ENCODE measurements at places on chromosomes 12 and 14.

DNA sequence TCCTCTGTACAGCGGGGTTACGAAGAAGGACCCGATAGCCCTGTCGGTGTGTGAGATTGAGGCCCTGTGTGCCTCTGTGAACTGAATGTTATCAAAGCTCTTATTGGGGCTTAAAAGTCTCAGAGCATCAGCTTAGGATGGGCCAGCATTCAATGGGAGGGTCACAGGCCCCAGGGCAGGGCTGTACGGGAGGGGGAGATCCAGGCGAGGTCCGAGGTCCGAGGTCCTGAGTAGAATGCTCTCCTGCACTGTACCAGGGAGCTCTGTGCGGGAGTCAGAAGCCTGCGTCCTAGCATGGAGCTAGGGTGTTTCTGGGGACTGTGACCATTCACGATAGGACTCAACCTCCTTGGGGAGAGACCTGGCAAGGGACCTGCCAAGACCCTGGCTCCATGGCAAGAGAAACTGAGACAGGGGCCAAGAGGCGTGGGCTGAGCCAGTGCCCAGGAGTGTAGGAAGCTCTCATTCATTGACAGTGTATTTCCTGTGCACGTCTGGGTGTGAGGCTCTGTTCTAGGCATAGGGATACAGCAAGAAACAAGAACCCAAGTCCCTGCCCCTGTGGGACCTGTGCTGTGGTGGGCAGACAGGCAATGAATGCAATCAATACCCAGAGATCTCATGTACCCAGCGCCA, 12.0 kb upstream of the FAM181A start:
- DNase-seq, result no peak

DNA sequence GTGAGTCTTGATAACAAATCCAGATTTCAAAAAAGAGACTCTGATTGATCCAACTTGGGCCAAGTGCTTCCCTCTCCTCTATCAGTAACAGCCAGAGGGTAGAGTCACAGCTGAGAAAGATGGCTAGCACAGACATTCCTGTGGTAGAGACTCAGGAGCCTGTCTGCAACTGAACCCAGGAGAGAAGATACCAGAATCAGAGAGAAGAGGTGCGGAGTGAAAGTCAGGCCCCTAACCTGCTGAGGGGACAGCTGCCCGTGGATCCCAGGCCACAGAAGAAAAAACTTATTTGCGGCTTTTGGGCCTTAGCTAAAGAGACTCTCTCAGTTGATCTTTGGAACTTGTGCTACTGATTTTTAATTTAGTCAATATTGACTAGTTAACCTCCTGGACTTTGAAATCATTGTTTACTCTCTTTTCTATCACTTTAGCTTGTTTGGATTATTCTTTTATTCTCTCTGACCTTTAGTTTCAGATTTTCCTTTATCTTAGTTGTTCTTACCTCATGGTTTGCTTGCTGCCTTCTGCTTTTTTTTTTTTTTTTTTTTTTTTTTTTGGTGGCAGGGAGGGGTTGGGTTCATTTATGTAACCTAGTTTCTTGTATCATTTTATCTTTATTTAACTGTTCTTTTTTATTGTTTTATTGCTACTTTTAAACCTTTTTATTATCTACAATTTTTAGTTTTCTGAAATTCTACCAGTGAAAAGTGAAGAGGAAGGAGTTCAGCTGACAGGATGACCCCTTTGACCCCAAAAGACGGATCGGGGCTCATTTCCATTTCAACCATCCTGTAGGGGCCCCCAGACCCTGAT, 154.9 kb upstream of the KRR1 start:
- no peak for DNase-seq

DNA sequence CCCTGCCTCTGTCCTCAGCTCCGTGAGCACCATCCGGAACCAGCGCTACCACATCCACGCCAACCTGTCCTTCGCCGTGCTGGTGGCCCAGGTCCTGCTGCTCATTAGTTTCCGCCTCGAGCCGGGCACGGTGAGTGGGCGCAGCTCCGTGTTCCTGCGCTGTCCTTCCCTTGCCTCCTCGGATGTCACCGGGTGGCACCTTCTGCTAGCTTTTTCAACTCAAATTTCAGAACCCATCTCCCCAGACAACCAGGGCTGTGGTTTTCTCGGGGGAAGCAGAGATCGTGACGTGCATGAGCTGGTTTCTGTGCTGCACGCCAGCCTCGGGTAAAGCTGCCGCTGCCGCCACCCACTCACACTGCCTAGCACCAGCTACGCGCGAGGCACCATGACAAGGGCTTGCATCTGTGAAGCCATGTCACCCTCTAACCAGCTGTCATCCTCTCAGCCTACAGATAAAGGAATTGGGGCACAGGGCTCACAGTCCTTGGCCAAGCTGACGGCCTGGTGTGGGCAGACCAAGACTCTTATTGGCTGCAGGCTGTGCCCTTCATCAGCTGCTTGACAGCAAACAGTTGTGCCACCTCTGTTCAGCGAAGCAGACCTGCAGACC, 152.1 kb downstream of the ADGRD1 start:
- no peak for DNase-seq

DNA sequence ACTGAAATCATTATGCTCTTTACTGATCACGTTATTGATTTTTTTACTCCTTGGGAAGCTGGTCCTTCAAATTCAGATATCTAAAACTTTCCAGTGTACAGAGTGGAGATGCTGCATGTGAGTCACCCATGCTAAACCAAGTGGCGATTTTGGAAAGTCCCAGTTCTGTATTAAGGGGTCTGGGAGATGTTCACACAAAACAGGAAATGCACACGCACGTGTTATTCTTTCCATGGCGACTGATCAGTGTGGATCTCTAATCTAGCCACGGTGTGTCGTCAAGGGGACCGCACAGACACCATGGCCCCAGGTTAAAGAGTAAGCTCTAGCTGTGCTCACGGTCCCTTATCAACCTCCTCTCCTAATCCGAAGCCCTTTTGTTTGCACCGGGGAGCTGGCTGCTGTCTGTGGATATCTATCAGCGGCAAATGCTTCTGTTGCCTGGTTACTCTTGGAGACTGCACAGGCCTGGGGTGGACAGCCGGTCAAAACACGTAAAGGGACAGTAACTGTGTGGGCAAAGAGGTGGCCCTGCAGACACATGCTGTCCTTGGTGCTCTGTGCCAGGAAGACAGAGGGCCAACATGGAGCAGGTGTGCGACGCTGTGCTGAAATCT, 96.6 kb downstream of the RIMBP2 start:
- no peak for DNase-seq

DNA sequence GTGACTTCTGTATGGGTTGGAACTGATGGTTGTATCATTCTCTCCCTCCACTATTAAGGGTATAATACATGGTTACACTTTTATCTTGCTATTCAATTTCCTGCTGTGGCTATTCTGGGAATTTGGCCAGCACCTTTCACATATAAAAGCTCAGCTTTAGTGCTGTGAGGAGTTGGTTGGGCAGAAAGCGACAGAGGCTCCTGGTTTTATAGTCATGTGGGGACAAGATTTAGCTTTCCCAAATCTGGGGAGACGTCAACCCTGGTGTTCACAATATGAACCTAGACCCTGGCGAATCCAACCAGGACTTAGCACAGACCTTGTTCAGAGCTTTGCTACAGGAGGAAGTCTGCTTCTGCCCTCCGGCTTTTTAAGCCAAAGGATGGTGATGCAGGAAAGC, 36.5 kb downstream of the FOS start:
- DNase-seq, result no peak

DNA sequence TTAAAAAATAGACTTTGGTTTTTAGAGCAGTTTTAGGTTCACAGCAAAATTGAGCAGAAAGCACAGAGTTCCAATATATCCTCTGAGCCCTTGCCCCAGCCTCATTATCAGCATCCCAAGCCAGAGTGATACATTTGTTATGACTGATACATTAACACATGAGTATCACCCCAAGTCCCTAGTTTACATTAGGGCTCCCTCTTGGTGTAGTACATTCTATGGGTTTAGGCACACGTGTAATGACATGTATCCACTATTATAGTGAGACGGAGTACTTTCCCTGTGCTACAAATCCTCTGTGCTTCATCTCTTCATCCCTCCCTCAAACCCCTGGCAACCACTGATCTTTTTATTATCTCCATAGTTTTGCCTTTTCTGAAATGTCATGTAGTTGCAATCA, 22.5 kb upstream of the GSG1 start:
- no peak for DNase-seq

DNA sequence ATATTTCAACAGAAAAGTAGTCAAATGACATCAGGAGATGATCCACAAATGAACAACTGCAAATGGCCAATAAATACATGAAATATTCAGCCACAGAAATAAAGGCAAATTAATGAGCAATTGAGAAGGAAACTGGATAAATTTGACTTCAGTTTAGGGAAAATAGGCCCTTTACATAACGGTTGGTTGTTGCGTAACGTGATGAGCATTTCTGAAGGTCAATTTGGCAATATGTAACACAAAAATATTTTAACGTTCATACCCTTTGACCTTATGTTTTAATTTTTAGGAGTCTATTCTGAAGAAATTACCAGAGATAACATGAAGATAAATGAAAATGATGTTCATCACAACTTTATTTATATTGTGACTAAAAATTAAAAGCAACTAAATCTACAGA, 14.7 kb upstream of the MSRB3 start:
- no peak for DNase-seq

All from SW480 (cell line).